Mucosa of gallbladder (tissue), 1 donor: ENCODE measurements at places on chromosomes 1 and 21. TPM values are rescaled to one million over a fixed set of nuclear protein-coding genes. Genes with fewer than 3 reads are reported as not detected.

DNA sequence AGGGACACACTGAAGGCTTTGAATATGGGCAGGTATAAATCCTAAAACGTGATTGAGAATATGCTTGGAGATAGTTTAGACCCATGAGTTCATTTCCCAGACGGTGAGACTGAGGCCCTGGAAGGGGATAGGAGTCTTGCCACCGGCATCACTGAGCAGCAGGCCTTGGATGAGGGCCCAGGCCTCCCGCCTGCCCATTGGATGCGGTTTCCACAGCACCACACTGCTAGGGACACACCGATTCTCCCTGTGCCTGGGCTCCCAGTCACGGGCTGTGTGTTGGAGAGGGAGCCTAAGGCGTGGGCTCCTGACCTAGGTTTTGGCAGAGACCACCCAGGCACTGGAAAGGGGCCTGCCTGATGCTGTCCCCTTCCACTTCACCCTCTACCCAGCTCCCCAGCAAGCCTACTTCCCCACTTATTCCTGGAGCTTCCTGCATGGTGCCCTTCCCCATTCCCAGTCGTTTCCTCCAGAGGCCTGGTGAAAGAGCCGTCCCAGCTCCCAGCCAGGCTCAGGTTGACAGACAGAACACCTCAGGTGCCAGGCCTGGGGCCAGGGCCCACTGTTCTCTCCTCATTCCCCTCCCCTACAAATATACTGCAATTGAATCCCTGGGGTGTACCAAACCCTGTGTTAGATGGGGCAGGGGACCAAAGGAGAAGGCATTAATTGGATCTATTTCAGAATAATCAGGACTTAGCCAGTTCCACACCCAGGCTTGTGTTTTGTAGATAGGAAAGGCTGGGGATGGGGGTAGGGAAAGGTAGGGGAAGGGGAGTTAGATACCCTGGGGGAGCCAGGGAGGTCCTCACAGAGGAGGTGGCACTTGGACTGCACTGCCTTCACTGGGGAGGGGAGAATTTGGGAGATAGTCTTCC is 3.4 kb downstream of the FOXO6 start:
- no peak for DNase-seq

DNA sequence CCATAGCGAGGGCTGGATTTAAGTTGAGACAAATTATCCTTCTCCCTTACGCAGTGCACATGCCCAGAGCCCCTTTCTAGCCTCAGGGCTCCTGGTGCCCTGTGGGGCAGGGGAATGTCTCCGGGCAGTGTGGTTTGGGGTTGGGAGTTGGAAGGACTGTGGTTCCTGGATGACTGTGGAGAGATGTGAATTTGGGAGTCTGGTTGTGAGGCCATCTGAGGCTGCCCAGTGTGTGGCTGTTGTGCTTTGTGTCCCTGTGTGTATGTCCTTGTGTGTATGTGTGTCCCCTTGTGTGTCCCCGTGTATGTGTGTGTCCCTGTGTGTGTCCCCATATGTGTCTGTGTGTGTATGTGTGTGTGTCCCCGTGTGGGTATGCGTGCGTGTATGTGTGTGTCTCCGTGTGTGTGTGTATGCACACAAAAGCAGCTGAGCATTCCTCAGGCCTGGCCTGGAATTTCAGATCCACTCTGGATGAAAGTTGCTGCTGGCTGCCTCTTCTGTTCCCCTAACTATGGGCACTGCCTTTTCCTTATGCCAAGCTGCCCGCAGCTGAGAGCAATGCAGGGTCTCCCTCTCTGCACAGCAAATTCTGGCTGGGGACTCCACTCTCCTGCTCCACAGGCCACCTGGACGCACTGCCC is 65.4 kb downstream of the UBIAD1 start:
- DNase-seq = no peak

DNA sequence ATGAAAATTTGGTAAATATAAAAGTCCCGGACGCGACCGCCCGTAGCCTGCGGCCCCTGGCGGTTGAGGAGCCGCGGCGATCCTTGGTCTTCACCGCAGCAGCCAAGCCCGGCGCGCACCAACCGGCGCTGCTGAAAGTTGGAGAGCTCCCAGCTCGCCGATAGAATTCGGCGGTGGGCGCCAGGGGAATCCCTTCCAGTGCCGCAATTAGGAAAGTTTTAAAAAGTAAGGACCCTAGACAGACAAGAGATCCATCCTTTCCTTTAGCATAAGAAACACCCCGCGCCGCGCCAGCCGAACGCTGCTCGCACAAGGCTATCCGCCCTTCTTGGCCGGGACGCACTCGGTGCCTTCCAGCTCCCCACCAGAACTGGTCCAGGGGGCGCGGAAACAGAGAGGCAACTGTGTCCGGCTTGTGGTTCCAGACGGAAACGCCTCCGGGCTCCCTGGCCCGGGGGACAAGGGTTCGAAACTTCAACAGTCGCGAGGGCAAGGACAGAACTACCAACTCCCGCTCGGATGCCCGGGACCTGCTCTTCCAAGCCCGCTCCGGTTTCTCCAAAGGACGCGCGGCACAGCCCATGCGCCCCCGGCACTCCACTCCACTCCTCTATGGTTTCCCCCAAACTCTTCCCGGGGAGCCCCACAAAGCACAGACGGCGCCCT is 1.7 kb downstream of the FAM78B start:
- peak; percentile 25 for DNase-seq

DNA sequence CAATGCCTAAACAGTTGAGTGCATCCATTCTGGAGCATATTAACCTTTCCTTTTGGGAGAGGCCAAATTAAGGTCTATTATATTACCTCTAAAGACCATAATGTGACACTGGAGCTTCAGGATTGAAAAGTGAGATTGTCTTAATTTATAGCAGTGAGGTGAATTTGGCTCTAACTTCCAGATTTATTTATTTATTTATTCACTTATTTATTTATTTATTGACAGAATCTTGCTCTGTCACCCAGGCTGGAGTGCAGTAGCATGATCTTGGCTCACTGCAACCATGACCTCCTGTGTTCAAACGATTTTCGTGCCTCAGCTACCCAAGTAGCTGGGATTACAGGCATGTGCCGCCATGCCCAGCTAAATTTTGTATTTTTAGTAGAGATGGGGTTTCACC is 19.1 kb downstream of the ZCCHC17 start:
- no peak for DNase-seq

DNA sequence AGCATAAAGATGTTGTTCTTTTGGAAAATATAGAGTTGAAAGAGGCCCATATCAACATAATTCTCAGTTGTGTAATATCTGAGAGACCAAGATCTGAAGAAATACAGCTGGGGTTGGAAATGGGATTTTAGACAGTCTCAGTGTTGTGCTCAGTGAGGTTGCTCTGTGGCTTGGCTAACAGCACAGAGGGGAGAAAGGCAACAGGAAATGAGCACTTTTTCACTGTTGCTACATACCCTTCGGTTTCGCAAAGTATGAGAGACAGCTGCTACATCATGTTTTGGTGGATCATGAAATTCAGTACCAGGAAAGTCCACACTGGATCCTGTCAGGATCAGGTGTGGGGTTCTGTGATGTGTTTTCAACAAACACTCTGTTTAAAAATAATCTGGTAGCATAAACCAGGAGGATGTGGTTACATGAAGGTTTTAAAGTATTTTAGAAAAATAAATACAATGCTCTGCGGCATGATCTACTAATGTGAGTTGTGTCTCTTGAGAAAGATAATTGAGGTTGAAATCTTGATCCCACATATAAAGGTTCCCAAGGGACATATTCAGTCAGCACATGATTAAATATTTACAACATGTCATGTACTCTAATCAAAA is 7.0 kb upstream of the GPR88 start:
- DNase-seq = peak; percentile 36

DNA sequence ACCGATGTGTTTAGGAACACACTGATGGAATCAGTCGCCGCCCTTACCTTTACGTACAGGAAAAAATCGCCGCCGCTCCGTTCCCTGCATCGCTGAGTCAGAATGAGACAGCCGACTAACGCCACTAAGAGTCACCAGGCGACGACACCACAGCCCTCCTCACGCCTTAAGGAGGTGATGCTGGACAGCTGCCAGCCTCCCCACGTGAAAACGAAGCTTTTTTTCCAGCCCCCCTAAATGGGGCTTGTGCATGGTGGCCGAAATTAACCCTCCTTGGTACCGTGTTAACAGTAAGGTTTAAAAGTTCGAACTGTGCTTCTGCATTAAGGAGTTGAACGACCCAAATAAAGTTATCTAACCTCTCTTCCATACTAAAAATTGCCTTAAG is 511 bp downstream of the DNTTIP2 start:
- peak; percentile 45 for DNase-seq

DNA sequence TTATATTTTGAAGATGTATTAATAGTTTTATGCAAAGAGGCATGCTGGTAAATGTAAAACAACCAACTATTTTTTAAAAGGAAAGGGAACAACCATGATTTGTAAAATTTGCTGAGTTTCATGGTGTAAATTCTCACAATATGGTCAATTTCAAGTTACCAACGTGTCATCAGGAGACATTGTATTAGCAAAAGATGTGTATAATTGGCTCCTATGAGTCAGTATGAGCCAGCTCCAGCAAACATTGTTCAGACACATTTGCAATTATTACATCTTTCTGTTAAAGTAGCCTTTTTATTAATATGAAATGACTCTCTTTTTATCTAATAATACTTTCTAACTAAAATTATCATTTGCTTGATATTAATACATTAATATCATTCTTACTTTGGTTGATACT is 15.3 kb downstream of the CFH start:
- DNase-seq = no peak

DNA sequence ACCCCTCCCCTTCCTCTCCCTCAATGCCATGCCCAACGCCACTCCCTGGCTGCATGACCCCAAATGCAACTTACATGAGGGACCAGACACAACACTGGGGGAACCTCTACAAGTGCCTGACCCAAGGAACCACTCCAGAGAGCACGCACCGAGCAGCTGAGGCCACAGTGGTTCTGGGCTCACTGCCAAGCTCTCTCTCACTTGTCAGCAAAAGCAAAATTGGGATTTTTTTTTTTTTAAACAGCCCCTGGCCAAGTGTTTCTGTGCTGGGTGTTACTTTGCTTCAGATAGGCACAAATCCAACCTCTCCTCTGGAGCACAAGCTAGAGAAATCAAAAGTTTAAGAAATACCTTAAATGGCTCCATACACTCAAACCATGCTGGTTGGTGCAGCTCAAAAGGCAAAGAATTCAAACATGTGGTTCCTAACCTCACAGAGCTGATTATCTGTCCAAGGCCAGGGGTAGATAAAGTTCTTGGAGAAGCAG is 363.0 kb downstream of the SETD4 start:
- peak; percentile 62 for DNase-seq

DNA sequence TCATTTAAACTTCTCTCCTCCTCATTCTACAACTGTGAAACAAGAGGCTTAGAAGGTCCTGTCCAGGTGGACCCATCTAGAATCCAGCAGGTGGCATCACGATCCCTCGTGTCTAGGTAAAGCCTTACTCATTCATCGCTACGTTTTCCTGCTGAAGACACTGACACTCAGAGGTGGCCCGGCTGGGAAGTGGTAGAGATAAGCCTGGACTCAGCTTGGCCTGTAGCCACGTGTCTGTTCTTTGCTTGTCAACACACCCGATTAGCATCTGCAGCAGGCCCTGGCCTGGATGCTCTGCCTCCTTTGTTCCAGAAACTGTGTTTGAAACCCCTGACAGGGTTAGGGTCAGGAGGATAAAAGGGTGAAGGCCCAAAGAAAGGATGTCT is 43.4 kb downstream of the PARP1 start:
- no peak for DNase-seq

DNA sequence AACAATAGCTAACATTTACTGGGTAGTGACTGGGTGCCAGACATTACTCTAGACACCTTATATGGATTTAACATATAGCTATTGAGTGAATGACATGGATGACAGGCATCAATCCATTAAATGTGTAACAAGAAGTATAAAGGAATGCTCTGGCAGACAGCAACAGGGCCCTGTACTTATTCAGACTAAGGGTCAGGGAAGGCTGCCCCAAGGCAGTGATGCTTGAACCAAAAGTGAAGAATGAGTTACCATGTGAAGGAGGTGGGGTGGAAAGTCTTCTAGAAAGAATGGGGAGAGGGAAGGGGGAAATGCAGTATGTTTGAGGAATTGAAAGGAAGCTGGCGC is 8.3 kb upstream of the PTPRF start:
- DNase-seq = no peak

DNA sequence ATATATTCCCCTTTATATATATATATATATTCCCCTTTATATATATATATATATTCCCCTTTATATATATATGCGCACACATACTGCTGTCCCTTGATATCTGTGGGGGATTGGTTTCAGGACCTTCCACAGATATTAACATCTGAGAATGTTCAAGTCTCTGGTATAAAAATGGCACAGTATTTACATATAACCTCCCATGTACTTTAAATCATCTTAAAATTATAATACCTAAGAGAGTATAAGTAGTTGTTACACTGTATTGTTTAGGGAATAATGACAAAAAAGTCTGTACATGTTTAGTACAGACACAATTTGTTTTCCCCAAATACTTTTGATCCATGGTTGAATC is 45.8 kb downstream of the NR5A2 start:
- no peak for DNase-seq

DNA sequence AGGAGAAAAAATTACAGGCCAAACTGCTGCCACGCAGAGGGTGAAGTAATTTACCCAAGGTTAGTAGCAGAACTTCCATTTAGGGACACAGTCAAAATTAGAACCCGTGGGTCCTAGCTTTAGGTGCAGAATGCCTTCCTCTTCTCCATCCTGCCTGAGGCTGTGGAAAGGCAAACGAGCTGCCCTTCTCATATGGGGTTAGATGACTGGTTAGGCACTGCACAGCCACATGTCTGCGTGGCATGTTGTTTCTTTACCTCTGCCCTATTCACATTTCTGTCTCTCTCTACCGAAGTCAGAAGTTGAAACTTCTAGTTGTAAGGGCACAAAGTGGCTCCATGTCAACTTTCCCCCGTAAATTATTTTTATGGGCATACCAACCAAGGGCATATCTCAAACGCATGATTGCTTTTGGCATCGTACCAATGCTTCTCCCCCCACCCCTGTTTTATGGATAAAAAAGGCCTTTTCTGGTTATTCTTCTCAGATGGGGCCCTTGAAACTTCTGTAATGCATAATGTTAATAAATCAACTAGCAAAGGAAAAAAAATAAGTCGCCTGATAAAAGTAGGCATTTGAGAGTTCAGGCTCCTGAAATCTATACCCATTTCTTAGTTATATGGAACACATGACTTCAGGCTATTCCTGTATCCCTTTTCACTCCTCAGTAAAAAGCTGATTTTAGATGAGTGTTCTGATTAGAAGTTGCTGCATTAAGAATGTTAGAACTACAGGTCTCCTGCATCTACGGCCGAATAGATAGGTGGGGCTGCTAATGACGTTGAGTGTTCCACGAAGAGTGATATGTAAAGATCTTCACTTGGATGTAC is 139.6 kb upstream of the NRIP1 start:
- no peak for DNase-seq

DNA sequence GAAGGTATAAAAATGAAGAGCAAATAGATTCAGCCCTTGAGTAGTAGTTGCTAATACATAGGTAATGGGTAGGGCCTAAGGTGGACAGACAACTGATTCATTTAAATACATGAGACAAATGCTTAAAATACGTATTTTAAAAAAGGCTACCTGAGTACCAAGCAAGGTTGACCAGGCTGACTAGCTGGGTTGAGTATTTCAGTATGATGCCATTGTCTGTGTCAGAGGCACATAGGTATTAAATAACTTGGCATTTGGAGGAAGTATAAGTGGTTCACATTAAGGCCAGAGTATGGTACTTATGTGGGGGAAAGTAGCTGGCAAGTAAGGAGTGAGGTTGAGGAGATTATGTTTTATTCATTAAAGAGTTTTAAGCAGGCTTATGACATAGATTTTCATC is 19.4 kb downstream of the NEK7 start:
- DNase-seq = no peak

KCNE2 gene
- not detected for total RNA-seq

GJC2 gene
- 2.8 TPM for total RNA-seq

LAMC2 gene
- total RNA-seq = 24.5 TPM

OLIG2 gene
- total RNA-seq = not detected

TMEM82 gene
- total RNA-seq = 4.9 TPM
